NCI-H187 treated with DMSO at 0.1 percent for 48 hours (cell line): ENCODE measurements at places on chromosomes 7 and 10.

DNA sequence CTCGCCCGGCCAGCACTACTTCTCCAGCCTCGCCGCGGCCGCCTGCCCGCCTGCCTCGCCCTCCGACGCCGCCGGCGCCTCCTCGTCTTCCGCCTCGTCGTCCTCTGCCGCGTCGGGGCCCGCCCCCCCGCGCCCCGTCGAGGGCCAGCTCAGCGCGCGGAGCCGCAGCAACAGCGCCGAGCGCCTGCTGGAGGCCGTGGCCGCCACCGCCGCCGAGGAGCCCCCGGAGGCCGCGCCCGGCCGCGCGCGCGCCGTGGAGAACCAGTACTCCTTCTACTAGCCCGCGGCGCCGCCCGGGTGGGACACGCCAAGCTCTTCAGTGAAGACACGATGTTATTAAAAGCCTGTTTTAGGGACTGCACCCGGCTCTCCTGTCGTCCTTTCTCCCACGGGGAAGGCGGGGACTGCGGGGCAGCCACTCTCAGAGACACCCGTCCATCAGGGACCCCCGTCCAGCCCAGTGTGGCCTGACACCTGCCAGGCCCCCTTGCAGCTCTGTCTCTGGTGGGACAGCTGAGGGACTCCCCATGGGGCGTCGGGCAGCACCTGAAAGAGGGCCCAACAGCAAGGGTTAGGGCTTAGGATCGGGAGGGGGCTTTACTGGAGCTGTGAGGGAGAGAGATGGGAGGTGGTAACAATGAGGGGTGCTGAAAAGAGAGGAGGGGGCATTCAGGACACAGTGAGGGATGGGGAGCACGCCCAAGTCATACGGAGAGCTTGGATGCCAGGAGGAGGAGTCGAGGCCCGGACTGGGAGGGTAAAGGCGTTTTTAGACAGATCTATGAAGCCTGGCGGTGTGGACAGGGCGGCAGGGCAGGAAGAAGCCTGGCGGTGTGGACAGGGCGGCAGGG, 34.7 kb downstream of the SPDYE6 start:
- DNase-seq, result no peak

DNA sequence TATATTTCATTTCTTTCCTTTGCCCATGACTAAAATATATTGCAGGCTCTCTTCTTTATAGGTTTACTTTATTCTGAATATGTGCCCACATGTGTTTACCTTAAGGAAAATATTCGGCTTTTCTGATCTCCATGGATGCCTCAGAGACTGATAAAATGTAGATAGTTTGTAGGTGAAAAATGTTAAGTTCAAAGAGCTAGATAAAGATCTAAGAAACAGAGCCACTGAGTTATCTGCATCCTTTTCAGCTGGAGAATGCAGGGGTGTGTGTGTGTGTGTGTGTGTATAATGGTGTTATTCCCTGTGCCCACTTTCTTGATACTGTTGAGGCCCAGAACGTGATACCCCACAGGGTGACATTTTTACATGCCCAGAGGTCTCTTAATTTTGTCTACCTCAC, 150.8 kb downstream of the LRRC4 start:
- no peak for DNase-seq

DNA sequence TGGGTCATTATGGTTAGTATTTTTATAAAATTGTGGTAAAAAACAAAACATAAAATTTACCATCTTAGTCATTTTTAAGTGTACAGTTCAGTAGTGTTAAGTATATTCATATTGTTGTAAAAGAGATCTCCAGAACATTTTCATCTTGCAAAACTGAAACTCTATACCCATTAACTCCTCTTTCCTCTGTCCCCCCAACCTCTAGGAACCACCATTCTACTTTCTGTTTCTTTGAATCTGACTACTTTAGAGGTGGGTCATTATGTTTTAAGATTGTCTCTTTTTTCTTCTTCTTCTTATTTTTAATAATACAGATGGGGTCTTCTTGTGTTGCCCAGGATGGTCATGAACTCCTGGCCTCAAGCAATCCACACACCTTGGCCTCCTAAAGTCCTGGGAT, 84.1 kb downstream of the DOCK4 start:
- DNase-seq, result no peak

DNA sequence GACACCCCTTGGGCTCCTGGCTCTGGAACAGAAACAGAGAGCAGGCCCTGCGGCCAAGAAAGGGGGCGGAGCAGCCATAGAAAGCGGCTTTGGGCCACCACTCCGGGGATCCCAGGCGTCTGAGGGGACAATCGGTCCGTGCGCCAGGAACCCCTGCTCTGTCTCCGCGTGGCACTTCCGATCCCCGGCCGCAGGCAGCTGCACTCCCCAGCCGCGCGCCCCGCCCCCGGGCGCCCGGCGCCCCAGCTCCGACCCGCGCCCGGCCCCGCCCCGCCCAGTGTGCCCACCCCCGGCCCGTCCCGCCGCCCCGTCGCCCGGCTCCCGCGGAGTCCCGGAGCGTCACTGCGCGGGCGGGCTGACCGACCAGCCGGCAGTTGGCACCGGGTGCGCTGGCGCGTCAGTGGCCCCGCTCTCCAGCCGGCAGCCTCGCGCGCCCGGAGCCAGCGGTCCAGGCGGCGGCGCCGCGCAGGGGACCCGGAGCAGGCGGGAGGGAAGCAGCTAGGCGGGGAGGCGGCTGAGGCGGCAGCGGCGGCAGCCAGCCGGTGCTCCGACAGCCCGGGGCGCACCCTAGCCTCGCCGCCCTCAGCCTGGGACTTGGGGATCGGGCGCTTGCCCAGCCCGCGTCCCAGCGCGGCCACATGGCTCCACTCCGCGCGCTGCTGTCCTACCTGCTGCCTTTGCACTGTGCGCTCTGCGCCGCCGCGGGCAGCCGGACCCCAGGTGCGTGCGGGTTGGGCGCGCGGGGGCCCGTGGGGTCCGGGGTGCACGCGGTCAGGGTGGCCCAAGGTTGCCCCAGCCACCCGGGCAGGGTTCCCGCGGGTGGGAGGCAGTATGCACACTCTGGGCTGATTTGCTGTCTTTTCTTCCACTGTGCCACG, at the start of gene ADAMTS14:
ADAMTS14 (plus strand) TSS at position 342 of the 878 bp plus-strand sequence; CDS start at position 639, 297 bp downstream.
- DNase-seq, result no peak

- no peak for DNase-seq
These were observed 381.1 kb upstream of the SEMA3D start for GRCh38 chr7:85567983-85568382.

DNA sequence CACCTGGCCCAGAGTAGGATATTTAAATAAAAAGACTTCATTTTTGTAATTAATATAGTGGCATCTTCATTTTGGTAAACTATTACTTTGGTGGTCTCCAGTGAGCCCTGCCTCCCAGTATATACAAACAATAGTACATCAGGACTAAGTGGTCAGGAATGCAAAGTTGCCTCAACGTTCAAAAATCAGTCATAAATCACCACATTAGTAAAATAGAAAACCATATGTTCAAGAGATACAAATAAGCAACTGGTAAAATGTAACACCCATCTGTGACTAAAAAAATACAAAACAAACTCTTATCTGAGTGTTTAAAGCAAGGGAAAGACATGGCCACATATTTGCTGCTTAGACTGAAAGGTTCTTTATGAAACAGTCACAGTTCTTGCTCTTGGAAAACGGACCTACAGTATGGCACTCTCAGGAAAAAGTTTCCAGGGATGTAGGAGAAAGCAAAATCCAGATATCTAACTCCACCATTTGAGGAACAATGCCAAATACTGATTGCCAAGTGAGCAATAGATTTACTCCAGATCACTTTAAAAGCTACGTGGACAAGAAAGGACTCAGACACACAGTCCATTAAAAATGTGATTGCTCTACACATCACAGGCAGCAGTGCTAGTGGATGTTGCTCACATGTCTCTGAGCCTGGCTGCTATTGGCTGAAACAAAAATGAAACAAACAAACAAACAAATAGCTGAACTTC, 15.1 kb upstream of the RHOBTB1 start:
- DNase-seq, result no peak

DNA sequence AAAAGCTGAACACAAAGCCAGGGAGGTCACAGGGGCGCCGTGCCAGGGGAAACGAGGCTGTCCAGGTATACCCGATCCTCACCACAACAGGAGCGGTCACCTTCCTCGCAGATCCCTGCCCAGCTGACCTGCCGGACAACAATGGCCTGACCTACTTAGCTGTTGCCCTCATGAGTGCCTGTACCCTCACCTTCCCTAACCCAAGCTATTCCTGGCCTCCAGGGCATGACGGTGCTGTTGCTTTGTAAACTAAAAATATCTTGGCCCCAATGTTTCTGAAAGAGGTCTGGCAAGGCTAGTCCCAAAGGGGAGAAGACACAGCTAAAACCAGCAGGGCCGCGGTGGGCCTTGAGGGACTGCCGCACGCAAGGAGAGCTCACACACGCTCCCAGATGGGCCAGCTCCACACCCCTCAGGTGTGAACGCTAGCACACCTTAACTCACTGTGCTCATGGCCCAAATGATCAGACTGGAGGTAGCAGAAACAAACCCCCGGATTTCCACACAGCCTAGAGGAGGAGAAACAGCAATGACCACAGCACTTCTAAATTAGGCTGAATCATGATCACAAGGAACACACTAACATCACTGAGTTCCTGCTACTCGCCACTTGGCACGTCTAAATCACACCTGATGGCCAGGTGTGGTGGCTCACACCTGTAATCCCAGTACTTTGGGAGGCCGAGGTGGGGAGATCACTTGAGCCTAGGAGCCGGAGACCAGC, 66.3 kb upstream of the CYTH3 start:
- DNase-seq, result no peak

GRCh38 chr7:126723966-126724544, 528.7 kb downstream of the GRM8 start:
- DNase-seq, result no peak

GRCh38 chr10:86508217-86508616, 13.4 kb downstream of the WAPL start:
- DNase-seq, result no peak

GRCh38 chr7:108586274-108586710, 16.6 kb downstream of the DNAJB9 start:
- no peak for DNase-seq

- DNase-seq, result no peak
These were observed 46.2 kb downstream of the SMNDC1 start for GRCh38 chr10:110258542-110258941.

- no peak for DNase-seq
These were observed 515.3 kb downstream of the GRID1 start for GRCh38 chr10:85851325-85851724.

GRCh38 chr7:85041605-85042216, 145.1 kb downstream of the SEMA3D start:
- DNase-seq, result no peak

DNA sequence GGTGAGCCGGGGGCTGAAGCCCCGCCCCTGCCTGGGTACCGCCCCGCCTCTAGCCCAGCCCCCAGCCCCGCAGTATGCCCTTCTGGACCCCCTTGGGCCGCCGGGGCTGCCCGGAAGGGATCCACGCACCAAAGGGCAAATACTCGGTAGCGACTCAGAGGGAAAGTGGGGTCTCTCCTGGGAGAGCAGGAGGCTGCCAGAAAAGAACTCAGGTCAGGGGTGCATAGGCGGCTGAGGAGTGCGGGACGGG, 796 bp downstream of the FBXL15 start:
- no peak for DNase-seq

- no peak for DNase-seq
These were observed 185.8 kb downstream of the GRM8 start for GRCh38 chr7:127066974-127067373.

DNA sequence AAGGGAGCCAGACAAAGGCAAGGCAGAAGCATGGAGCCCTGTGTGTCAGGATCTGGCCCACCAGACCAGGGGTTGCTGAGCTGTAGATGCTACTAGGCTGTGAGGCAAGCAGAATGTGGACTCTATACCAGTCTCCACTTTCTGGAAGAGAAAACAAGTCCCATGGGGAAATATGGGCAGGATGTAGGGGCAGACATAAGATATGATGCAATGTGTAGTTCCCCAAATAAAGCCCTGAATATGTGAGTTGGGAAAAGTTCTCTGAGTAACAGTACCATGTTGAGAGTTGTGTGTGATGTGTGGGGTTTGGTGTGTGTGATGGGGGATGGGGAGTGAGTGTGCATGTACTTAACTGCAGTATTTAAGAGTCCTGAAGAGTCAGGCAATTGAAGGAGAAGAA, 62.3 kb downstream of the NPSR1 start:
- no peak for DNase-seq

DNA sequence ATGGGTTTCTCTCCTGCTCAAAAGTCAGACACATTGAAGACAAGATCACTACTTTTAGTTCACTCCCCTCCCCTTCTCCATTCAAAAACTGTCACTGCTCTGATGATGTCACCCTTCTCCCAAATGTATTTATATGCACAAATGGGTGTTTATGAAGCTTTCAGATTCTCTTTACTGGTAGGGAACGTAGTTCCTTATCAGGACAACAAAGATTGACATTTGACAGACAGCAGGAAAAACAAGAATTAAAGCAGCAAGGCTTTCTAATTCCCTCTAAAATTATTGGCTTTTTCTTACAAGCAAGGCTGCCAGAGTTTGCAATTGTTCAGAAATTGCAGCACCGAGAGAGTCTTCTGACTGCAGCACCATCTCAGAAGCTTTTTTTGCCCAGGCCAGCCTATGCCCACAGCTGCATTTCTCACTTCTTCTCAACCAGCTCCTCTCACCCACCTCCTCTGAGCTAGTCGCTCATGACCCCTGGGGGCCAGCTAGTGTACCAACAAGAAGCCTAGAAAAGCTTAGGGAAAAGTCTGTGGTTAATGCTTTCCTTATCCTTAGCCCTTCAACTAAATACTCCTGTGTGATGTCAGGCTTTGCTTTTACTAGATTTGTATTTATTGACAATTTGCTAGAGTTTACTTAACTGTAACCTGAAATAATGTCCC, 265.1 kb downstream of the HTR7 start:
- no peak for DNase-seq

DNA sequence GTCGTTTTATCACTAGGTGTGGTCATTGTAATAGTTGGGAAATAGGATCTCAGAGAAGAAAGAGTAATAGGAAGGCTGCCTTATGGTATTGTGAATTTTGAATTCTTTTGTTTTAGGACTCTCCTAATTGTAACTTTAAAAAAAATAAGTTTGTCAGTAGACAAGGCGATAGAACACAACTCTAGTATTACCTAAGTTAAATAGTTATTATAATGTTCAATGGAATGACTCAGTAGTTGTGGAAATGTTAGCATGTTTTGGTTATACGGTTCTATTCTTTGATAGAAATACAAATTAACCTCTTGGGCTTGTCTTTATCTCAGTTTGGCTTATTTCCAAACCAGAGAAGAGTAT, 1.4 kb downstream of the DNAH11 start:
- DNase-seq, result no peak

- DNase-seq, result no peak
These were observed 54.9 kb upstream of the NAMPT start for GRCh38 chr7:106339513-106340246.
